ENCODE measurements at places on chromosomes 3 and 15. TPM values are rescaled to one million over a fixed set of nuclear protein-coding genes. Genes with fewer than 3 reads are reported as not detected.

Gene ITGB5
- total RNA-seq = 223 TPM

Gene AGBL1
- total RNA-seq = not detected

Gene DZIP1L
- 6.3 TPM for total RNA-seq

Gene RETNLB
- not detected for total RNA-seq

Gene ZBTB47
- total RNA-seq = 3.8 TPM

Gene CCK
- not detected for total RNA-seq

Gene CIP2A
- 15.4 TPM for total RNA-seq

Gene TCAIM
- total RNA-seq = 24.9 TPM

Gene EIF5A2
- 15.4 TPM for total RNA-seq

GRCh38 chr15:36826948-36827347 is 247.5 kb downstream of the CDIN1 start:
- no peak for DNase-seq

GRCh38 chr3:13703071-13703470 is 154.1 kb downstream of the FBLN2 start:
- DNase-seq = no peak

GRCh38 chr15:55743729-55744655 is 1.0 kb upstream of the PRTG start:
- no peak for DNase-seq

DNA sequence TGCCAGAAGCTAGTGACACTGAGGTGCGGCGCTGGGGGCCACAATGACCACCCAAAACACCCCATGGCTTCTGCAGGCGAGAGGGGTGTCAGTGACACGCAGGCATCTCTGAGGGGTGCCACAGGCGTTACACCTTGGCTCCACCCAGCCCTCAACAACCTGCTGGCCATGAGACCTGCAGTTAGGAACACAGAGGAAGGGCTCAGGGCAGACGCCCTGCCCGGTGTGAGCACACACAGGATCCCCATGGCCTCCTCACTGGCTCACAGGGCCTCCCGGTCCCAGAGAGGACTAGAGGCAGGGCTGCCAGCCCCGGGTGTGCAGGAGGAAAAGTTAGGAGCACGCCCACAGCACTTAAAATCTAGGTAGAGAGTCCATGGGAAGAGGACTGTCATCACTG is 35.1 kb downstream of the CYFIP1 start:
- DNase-seq = no peak

GRCh38 chr3:47847260-47847659 is 44.3 kb downstream of the DHX30 start:
- DNase-seq = no peak

- DNase-seq = no peak
Observed at GRCh38 chr3:168070919-168071318, 24.8 kb downstream of the GOLIM4 start.

GRCh38 chr3:194061421-194062030 is 74.4 kb upstream of the HES1 start:
- no peak for DNase-seq

DNA sequence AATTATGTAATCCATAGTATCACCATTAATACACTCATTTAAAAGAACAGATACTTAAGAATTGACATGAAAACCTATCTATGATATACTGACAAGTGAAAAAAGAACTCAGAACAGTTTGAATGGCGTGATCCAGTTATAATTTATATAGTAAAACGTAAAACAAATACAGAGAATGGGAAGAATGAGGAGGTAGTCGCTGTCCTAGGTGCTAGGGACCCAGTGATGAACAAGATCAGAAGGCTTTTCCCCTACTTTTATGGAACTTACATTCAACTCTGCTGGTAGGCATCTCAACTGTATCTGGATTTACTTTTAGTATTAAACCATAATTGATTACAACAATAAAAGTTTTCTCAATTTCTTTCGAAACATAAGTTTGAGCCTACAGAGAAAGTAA is 31.8 kb downstream of the GSK3B start:
- no peak for DNase-seq

DNA sequence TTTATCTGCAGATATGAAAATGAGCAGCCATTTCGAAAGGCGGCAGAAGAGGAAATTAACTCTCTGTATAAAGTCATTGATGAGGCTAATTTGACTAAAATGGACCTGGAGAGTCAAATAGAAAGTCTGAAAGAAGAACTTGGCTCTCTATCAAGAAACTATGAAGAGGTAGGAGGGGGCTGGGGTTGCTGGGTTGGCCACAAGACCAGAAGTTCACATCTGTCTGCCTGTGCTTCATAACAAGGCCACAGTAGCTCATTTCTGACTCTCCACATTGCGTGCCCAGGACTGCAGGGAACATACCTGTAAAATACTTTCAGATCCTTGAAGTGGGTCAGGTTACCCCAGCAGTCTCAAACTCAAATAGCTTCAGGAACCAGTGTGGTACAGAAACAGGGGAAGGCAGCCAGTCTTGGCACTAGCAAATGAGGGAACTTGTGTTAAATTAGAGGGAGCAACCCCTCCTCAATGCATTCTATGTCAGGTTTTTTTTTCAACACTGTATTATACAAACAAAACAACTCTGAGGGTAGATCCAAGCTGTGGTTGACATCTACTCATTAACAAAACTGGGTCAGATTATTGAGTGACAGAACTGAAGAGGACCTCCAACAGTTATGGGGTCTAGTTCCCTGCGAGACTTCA is 48.7 kb downstream of the BFSP2 start:
- no peak for DNase-seq

- DNase-seq = no peak
Observed at GRCh38 chr3:37145611-37146010, 28.8 kb downstream of the LRRFIP2 start.

GRCh38 chr3:45034612-45035252 is 8.6 kb downstream of the CLEC3B start:
- no peak for DNase-seq

DNA sequence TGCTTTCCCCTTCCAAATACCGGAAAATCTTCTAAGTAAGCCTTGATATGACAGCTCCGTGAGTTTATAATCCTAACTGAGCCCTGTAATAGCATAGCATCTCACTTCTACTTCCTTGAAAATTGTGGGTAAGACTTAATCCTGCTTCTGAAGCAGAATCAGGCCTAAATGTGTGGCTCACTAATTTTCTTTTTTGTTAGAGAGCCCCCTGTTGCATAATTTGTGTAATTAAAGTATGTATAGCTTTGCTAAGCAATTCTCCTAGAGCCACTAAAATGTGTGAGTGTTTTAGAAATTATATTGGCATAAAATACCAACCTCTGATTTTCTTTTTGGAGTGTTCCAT is 304.4 kb downstream of the FGF12 start:
- peak; percentile 43 for DNase-seq

GRCh38 chr3:154151969-154152368 is 30.8 kb downstream of the ARHGEF26 start:
- peak; percentile 30 for DNase-seq

- DNase-seq = no peak
Observed at GRCh38 chr15:71489570-71489969, 320.8 kb upstream of the NR2E3 start.

GRCh38 chr3:123534264-123534663 is 50.6 kb downstream of the HACD2 start:
- no peak for DNase-seq

GRCh38 chr15:71815301-71815700 is 4.9 kb downstream of the NR2E3 start:
- DNase-seq = no peak

DNA sequence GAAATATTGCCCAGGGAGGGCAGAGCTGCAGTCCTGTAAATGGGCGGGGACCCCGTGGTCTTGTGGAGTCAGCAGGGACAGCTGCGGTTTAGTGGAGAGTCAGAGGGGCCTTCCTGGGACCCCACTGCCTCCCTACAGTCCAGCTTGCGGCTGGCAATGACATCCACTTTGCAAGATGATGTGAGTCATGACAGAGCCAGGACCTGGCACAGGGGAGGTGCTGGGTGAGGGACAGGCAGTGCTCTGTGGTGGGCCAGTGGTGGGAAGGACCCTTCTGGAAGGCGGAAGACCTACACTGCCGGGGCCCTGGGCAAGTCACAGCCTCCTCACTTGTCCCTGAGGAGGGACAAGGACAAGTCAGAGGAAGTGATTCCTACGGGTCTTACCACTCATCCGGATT is 17.8 kb downstream of the APBA2 start:
- no peak for DNase-seq
